ENCODE measurements at places on chromosomes 2 and 18.

- no peak for DNase-seq
These were observed 98.2 kb upstream of the PMAIP1 start for GRCh38 chr18:59801576-59801975.

GRCh38 chr2:242031481-242032019, 162.0 kb downstream of the RTP5 start:
- DNase-seq: no peak

DNA sequence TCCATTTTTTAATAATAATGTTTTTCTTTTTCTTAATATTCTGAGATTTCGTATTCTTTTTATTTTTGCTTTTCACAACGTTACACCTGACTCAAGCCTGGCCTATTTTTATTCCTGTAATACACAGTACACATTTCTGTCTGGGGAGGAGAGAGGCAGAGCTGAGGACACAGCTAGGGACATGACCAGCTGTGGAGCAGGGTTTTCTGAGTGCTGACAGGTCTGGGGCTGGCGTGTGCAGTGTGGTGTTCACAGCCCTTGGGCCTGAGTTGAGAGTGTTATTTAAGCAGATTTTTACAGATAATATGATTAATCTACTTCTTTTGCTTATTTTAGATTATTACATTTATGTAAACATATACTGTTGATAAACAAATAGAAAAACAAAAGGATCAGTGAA, 55.9 kb downstream of the ZAP70 start:
- DNase-seq: no peak

- DNase-seq: no peak
These were observed 6.8 kb upstream of the LRRTM1 start for GRCh38 chr2:80311304-80311703.

- no peak for DNase-seq
These were observed 803.6 kb upstream of the GYPC start for GRCh38 chr2:125852364-125852763.

DNA sequence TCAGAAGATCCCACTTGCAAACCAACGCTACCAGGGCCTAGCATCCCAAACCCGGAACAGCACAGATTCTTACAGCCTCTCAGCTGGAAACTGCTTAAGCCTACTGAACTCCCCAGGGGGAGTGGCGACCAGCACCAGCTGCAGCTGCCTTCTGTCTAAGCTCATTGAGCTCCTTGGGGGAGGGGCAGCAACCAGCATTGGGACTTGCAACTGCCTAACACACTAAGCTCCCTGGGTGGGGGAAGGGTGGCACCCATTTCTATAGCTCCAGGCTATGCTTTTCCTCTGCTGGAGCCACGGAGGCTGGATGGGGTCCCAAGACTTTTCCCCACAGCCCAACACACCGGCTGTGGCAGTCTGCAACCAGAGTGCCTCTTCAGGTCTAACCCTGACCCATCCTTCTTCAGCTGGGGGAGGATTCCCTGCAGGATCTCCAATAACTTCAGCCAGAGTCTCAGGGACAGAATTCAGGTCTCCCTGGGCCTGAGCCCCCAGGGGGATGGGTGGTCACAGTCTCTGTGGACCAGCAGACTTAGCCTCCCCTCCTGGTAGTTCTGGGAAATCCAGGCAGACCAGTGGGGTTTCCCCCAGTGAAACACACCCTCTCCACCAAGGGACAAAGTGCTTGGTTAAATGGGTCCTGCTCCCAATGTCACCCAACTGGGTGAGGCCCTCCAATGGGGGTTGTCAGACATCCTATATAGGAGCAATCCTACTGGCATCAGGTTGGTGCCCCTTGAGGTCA, 45.9 kb upstream of the ITGA4 start:
- peak; percentile 43 for DNase-seq

DNA sequence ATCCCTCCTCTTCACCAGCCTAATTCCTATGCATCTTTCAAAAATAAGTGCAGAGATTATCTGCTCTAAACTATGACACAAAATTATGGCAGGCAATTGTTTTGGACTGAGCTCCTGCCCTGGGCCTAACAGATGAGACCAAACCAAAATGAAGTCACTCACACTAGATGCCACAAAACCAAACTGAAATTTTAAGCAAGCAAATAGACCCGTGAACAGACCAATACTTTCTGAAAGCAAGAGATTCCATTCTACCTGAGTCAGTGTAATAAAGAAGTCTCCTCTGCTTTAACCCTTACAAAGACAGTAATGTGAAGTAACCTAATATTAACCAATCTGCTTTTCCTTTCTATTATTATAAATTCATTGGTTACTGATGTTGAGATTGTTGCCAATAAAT, 84.3 kb downstream of the RIT2 start:
- DNase-seq: no peak

GRCh38 chr2:104361414-104361813, 492.5 kb upstream of the POU3F3 start:
- no peak for DNase-seq

DNA sequence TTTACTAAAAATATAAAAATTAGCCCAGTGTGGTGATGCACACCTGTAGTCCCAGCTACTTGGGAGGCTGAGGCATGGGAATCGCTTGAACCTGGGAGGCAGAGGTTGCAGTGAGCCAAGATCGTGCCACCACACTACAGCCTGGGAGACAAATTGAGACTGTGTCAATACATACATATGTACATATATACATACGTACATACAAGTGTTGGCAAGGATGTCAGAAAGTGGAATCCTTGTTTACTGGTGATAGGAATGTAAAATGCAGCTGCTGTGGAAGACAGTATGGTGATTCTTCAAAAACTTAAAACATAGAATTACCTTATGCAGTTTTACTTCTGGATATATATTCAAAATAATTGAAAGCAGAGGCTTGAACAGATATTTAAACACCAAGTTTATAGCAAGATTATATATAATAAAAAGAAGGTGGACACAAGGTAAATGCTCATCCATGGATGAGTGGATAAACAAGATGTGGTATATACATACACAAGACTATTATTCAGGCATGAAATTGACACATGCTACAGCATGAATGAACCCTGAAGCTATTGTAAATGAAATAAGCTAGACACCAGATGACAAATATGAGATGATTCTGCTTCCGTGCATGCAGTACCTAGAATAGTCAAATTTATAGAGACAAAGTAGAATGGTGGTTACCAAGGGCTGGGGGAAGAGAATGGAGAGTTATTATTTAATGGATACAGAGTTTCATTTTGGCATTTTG, 43.2 kb downstream of the CCDC138 start:
- no peak for DNase-seq

DNA sequence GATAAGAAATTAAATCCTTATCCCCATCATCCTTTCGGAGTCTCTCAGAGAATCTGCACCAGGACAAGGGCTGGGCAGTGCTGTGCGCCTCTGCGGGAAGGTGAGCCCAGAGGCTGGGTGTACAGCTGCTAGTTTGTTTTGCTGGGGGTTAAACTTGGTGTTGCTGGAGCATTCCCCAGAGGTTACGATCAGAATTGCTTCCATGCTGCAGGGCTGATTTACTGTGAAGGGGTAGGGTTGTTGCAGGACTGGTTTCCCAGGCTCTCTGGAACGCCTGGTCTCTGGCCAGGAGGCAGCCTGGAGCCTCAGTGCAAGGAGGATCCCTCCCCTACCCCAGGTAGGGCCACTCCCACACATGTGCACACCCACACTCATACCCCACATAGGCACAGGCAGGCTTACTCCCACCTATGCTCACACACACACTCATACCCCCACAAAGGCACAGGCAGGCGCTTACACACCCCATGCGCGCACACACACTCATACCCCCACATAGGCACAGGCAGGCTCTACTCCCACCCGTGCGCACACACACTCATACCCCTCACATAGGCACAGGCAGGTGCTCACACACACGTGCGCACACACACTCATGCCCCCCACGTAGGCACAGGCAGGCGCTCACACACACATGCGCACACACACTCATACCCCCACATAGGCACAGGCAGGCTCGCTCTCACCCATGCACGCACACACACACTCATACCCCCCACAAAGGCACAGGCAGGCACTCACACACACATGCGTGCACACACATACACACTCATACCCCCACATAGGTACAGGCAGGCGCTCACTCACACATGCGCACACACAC, 11.3 kb downstream of the CNNM4 start:
- DNase-seq: peak; percentile 89

- no peak for DNase-seq
These were observed 529.2 kb downstream of the EPHA4 start for GRCh38 chr2:221042926-221043325.

DNA sequence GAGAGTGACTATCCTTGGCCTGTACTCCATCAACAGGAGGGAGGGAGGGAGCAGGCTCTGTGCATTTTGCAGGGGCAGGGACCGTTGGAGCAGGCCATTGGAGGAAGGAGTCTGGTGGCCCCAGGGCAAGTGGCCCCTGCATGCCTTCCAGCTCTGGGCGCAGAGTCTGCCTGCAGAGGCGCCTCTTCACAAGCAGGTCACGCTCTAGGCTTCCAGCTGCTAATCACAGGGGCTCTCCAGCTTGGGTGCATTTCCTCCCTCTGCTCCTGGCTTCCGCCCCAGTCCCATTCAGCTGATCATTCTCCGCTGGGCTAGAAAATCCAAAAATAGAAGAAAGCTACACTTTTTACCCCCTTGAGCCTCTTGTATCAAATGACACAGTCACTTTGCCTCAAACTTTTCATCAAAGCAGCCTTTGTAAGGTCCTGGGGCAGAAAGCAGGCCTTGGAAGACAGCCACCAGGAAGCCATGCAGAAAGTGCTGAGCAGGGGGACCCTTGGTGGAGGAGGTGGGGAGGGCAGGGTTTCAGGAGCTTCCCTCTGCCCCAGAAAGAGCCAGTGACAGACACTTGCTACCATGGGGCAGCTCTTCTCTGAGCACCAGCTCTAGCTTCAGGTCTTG, 11.3 kb downstream of the TMEM247 start:
- no peak for DNase-seq

GRCh38 chr2:1987379-1987778, 243.1 kb upstream of the PXDN start:
- no peak for DNase-seq

DNA sequence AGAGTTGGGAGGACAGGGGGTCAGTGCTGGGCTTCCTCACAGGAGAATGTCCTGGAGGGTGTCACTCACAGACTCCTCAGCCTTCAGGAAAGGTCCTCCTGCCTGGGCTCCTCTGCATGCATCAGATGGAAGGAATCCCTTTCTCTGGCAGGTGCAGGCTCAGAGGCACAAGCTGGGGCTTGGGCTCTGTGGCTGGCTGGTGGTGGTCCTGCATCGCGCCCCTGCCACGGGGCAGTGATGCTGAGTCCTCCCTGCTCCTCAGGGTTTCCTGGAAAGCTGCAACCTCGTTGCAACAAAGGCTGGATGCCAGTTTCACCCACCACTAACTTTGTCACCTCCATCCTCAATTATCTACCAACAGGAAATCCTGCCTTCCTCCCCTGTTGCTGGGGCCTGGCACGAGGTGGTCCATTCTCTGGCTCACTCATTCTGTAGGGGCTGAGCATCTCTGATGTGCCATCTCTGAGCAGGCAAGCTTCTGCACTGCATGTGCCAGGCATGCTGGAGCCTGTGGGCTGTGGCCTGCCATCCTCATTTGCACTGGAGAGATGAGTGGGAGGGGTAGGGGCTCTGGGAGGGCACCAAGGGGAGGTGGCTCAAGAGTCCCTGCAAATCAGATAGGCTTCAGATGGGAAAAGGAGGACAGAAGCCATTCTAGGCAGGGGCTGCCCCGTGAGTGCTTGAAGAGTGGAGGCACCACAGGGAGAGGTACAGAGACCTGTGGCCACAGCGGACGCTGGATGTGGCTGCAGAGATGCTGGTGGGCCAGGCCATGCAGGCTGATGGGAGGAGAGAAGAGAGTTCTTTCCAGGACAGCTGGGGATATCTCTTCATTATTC, 272.6 kb upstream of the HS6ST1 start:
- DNase-seq: no peak

DNA sequence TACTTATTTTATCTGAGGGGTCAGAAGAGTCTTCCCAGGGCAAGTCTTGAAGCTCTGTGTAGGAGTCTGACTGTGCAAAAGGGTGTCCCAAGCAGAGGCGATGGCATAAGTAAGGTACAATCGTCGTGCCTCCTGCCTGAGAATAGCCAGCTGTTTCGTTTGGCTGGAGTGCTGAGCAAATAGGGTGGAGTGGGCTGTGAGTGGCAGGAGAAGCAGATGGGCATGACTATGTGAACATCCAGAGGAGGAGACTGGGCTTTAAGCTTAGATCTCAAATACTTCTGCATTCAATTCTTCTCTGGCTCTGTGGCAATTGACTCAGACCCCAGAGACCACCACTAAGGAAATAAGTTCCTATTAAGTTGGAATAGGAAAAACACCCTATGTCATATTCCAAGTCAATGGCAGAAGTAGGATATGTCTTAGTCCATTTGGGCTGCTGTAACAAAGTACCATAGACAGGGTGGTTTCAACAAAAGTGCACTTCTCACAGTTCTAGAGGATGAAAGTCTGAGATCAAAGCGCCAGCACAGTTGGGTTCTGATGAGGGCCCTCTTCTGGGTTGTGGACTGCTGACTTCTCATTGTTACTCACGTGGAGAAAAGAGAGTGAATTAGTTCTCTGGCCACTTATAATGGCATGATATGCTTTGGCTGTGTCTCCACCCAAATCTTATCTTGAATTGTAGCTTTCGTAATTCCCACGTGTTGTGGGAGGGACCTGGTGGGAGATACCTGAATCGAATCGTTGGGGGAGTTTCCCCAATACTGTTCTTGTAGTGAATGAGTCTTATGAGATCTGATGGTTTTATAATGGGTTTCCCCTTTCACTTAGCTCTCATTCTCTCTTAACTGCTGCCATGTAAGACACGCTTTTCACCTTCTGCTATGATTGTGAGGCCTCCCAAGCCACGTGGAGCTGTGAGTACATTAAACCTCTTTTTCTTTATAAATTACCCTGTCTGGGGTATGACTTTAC, 120.2 kb downstream of the LPIN1 start:
- no peak for DNase-seq

- DNase-seq: no peak
These were observed 660.6 kb downstream of the NYAP2 start for GRCh38 chr2:226059961-226060627.

GRCh38 chr2:113046465-113046864, 6.2 kb downstream of the IL36B start:
- DNase-seq: no peak

- DNase-seq: no peak
These were observed 63.3 kb upstream of the UGP2 start for GRCh38 chr2:63778391-63778790.

GRCh38 chr2:189327879-189328847, 113.1 kb upstream of the WDR75 start:
- no peak for DNase-seq

- no peak for DNase-seq
These were observed 4.2 kb upstream of the EN1 start for GRCh38 chr2:118851650-118852049.

GRCh38 chr2:98538280-98539041, 69.9 kb downstream of the COA5 start:
- DNase-seq: peak; percentile 62

GRCh38 chr18:38025433-38026038, 459.9 kb upstream of the CELF4 start:
- DNase-seq: no peak

All from trophoblast cell (in vitro differentiated cells and primary cell).